ENCODE measurements at places on chromosomes 3 and 15.

DNA sequence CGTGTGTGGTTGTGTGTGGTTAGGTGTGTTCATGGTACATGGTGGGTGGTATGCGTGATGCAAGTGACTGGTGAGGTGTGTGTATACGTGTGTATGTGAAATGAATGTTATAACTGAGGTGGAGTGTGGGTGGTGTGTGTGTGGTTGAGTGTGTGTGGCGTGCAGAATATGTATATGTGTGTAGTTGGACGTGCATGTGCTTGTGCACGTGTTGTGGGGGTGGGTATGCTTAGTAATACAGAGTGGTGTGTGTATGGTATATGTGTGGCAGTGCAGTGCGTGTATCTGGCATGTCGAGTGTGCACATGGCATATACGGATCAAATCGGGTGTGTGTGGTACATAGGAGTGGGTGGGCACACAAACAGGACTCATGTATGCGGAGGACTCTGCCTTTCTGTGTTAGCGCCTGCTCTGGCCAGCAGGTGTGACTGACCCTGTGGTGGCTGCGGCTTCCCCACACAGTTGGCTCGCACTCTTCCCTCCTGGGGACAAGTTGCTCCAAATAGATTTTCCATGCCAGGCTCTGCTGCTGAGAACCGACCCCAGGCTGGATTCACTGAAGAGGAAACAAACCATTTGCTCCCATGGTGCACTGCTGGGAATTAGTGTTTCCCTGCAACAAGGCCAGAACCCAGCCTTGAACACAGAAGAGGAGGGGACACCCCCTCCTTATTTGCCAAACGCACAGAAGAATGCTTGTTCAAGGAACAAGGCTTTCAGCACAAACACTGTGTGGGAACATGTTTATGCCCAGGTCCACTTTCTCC is 1.2 kb upstream of the C3orf70 start:
- DNase-seq = no peak

DNA sequence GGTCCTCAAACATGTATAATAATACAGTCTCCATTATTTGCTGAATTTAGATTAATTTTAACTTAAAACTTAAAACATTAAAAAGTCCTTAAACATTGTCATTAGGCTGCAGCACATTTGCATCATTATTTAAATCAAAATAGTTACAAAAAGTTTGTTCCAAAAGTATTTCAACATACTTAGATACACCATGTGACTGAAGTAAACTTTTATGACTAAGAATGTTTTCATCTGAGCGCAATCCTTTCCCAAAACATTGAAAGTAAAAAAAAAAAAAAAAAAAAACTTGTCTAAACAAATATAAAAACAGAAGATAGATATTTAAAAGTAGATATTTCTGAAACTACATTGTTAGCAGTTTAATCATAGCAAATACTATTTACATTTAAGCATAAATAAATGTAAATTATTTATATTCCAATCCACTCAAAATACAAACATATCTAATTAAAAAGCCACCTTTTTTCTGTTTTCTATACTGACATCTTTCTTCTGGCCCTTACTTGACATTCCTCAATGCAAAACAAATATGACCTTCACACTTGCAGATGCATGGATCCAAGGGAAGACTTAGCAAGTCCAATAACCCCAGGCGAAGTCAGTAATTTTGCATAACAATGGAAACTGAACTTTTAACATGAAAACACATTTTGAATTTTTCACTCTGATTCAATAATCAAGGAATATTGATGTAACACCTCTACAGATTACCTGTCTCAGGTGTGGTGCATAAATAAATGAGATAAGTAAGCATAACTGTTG is 10.3 kb downstream of the FAM227B start:
- DNase-seq = no peak

DNA sequence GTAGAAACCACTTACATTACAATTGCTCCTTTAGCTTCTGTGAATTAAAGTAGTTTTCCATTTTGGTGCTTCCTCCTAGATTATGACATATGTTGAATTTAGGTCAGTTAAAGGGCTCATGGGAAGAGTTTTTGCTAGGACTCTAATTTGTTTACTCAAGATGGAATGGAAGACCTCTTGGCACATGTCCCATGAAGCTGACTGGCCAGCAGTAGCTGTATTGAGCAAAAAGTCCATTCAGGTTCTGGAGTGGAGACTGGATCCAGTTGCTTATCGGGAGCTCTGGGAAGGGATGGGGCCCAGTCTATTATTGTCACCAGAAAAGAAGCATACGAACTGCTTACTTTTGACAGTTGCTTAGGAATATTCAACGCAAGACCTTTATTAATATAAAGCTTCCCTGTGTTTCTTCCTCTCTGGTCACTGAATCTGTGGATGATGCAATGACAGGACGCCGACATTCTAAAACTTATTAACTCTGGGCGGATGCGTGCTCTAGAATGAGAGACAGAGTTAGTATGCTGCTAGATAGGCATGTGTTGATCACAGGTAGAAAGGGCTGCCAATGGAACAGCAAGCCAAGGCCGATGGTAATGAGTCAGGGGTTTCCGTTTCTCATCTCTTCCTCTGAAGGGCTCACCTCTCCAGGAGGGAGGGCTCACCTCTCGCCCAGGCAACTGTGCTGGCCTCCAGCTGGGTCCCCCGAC is 155.8 kb downstream of the NR1D2 start:
- DNase-seq = no peak

DNA sequence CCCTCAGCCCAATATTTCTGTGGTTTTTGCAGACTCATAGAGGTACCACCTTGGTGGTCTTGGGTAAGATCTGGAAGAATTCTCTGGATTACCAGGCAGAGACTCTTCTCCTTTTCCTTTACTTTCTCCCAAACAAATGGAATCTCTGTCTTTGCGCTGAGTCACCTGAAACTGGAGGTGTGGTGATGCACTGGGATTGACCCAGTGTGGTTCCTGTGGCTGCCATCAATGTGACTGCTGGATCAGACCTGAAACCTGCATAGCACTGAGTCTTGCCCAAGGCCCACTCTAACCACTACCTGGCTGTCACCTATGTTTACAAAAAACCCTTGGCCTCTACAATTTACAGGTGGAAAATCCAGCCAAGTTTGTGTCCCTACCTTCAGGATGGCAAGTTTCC is 295.3 kb downstream of the RBMS3 start:
- no peak for DNase-seq

DNA sequence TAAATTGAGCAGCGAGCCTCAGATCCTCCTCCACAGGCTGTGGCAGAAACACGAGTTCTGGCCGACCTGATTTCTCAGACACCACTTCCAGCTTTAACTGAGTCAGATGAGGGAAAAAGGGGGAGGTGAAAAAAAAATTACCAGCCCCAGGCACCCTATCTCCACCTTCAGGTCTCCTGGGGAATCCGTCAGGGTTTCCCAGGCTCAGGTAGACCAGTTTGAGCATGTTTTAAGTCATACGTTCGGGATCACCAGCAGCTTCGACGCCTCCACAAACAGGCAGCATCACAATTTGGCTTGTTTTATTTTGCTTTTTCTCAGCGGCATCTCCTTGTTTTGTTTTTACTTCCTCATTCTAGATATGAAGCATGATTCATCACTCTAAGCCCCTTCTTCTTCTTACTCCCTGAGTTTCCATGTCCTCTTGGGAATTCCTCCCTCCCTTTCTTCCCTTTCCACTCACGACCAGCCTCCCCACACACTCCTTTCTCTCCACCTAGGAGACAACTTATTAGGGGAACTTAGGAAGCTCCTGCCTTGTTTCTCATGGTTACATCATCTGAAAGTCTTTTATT is 190.1 kb downstream of the ZNF621 start:
- DNase-seq = no peak

DNA sequence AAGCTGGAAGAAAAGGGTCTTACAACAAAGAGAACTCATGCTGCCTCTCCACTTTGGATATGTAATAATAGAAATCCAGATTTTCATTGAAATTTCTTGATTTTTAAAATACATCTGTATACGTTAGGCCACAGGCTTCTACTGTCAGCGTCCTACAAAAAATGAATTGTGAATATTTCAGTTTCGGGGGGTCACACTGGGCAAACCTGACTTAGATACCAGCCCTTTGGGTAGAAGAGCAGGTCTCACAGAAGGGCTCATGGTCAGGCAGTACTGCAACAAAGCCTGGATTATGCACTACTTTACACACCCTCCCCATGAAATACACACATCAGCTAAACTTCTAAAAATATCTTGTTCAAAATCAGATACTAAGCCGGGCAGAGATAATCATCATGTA is 294.5 kb downstream of the FHIT start:
- DNase-seq = no peak

GRCh38 chr3:134250717-134251220 is at the start of gene RYK:
Gene RYK (minus strand): TSS chr3:134250859. CDS start chr3:134250654, 205 bp downstream.
- peak; percentile 71 for DNase-seq

DNA sequence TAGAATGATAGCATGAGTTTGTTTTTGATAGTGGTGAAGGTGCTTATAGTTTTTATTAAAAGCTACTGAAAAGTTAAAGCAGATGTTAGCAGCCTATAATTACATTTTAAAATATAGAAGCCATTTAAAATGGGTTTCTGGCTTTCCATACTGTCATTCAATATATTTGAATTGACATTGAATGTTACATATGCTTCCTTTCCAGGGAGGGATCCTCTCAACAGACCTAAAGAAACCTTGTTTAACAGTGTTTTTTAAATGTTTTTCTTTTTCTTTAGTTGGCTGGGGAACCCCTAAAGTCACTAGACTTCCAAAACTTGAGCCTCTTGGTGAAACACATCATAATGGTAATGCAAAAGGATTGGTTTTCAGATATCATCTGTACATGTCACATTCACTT is 12.2 kb downstream of the DHFR2 start:
- DNase-seq = no peak

DNA sequence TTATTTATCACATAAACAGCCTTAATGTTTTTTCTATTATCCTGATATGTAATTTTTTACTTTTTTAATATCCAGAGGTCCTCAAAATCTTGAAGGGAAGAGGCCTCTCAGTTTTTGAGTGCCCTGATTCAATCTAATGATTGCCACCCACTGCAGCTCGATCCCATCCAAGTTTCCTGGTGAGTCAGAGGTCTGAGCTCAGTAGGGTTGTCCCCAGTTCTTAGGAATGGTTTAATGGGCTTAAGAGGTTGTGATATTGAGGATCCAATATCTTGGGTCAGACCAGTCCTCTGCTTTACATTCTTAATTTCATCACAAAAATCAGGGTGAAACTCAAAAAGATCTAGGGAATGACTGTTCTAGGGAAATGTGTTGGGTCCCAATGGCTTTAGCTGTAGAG is 238.5 kb downstream of the NSUN3 start:
- no peak for DNase-seq

DNA sequence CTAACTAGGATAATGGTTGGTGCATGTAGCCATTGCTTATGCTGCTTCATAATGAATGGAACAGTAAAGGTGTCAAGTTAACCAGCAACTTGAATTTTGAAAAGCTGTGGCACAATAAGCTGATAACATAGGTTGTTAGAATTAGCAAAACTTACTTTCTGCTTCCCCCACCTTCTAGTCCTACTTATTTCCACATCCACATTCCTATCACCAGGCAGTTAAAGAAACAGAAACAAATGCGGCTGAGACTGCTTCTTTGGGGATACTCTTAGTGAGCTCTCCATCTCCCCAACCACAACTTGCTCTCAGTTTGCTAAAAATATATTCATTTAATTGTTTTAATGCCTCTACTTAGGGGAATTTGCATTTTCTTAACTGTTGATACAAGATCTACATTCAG is 215.1 kb downstream of the TIGIT start:
- no peak for DNase-seq

DNA sequence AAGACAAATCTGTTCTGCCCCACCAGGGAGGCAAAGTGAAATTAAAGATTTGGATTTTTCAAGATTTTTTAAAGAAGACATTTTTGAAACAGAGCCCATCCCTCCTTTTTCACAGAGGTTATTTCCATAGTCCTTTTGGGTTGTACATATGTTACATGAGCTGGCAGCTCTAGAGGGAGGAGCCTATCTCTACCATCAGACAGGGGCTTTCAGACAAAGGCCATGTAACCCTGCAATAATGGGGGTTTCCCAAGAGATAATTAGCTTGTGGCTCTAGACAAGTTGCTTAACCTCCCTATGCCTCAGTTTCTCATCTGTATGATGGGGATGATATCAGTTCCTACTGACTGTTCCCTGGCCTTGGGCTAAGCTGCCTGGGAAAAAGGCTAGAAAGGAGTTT is 8.0 kb upstream of the TBC1D21 start:
- DNase-seq = no peak

GRCh38 chr15:101801048-101801447 is 2.3 kb upstream of the OR4F6 start:
- no peak for DNase-seq

DNA sequence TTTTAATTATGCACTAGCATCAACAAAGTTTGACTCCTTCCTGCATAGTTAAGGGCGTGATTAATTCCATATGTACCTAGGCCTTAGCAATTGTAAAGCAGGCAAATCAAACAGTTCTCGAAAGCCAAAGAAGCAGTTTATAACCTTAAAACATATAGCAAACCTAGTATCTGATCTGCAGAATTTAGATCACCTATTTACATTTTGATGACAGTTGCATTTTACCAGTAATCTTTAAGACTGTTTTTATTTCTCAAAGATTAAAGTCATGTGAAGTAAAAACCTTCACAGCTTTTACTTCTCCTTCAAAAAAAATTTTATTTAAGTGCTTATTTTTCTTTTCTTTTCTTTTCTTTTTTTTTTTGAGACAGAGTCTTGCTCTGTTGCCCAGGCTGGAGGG is 20.9 kb upstream of the UBP1 start:
- DNase-seq = no peak
